ENCODE measurements at places on chromosomes 2 and 18. TPM values are rescaled to one million over a fixed set of nuclear protein-coding genes. Genes with fewer than 3 reads are reported as not detected.

Gene IL36G
- 0.29 TPM for polyA plus RNA-seq

Gene SCN1A
- 68.4 TPM for polyA plus RNA-seq

Gene TET3
- polyA plus RNA-seq: 19.2 TPM

Gene CYP26B1
- polyA plus RNA-seq: 3.6 TPM

Gene ANKRD30BL
- polyA plus RNA-seq: 5.0 TPM

Gene TTN
- polyA plus RNA-seq: 0.98 TPM

Measured in spinal cord (tissue), 10 donors.